ENCODE measurements at places on chromosomes 13 and 19. TPM values are rescaled to one million over a fixed set of nuclear protein-coding genes. Genes with fewer than 3 reads are reported as not detected.

ZNF737 gene
- 26.9 TPM for total RNA-seq

FGF21 gene
- total RNA-seq: not detected

- DNase-seq: no peak
Observed at GRCh38 chr13:93172109-93172508, 54.5 kb upstream of the GPC6 start.

GRCh38 chr13:25291691-25292090 lies 4.4 kb upstream of the MTMR6 start:
- DNase-seq: no peak

- no peak for DNase-seq
Observed at GRCh38 chr19:11452620-11453310, 17.3 kb downstream of the PRKCSH start.

GRCh38 chr13:83890358-83890757 lies 8.1 kb upstream of the SLITRK1 start:
- no peak for DNase-seq

DNA sequence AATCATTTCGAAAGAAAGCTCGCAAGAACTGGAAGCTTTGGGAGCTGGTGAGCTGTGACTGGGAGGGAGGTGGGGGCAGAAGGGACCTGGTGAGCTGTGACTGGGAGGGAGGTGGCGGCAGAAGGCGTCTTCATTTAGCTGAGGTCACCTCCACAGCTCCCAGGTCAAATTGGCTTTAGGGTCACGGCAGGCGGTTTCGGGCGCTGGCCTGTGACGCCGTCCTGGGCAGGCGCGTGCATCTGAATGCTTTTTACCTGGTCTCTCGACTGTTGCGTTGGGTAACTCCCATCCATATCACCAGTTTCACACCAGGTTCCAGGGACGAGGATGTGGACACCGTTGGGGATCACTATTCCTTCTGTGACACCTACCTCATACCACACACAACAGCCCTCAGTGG lies 29.2 kb downstream of the C2CD4C start:
- no peak for DNase-seq

- no peak for DNase-seq
Observed at GRCh38 chr19:35346193-35347052, 1.3 kb upstream of the FFAR1 start.

- DNase-seq: no peak
Observed at GRCh38 chr13:109868578-109869311, 82.4 kb upstream of the IRS2 start.
